Subcutaneous adipose tissue (tissue), 4 donors: ENCODE measurements at places on chromosomes 6 and 20. TPM values are rescaled to one million over a fixed set of nuclear protein-coding genes. Genes with fewer than 3 reads are reported as not detected.

The SYNDIG1 gene
- not detected for total RNA-seq

The ADA gene
- 22.5 TPM for total RNA-seq

The GLP1R gene
- not detected for total RNA-seq

The SPEF1 gene
- not detected for total RNA-seq

The CLPSL1 gene
- not detected for total RNA-seq

The BPIFB2 gene
- not detected for total RNA-seq

The TULP1 gene
- not detected for total RNA-seq

The MEP1A gene
- total RNA-seq, result not detected

The PAK5 gene
- not detected for total RNA-seq

The ARHGAP18 gene
- 29.8 TPM for total RNA-seq

The TTK gene
- 1.1 TPM for total RNA-seq

The BTN3A1 gene
- 18.3 TPM for total RNA-seq

The SUMO4 gene
- 4.5 TPM for total RNA-seq

The HLA-DQB2 gene
- total RNA-seq, result not detected

The DDX43 gene
- total RNA-seq, result 0.98 TPM

The PRR18 gene
- total RNA-seq, result not detected

The WFDC2 gene
- total RNA-seq, result not detected

The RIMS1 gene
- total RNA-seq, result 0.85 TPM

The HLA-A gene
- 439 TPM for total RNA-seq

The MLN gene
- total RNA-seq, result not detected

The CLPSL2 gene
- not detected for total RNA-seq

The ZNF334 gene
- 11.1 TPM for total RNA-seq

The GJA10 gene
- total RNA-seq, result not detected

The GNRH2 gene
- total RNA-seq, result not detected

The TINAG gene
- not detected for total RNA-seq

The SLC26A8 gene
- 0.33 TPM for total RNA-seq

The FAM229B gene
- total RNA-seq, result 8.6 TPM

The BANF2 gene
- not detected for total RNA-seq

The ME1 gene
- total RNA-seq, result 52.0 TPM

The LTA gene
- not detected for total RNA-seq

The NDUFAF4 gene
- 17.9 TPM for total RNA-seq

The MOCS1 gene
- 55.8 TPM for total RNA-seq

The SNX21 gene
- total RNA-seq, result 108 TPM

The IDH3B gene
- 167 TPM for total RNA-seq

The CLVS2 gene
- total RNA-seq, result not detected

The SLC22A7 gene
- total RNA-seq, result not detected

The FOXF2 gene
- 0.75 TPM for total RNA-seq

The SLC2A10 gene
- total RNA-seq, result 4.4 TPM

The SCRT2 gene
- total RNA-seq, result not detected
